Posterior cingulate gyrus (tissue), 11 donors: ENCODE measurements at places on chromosomes 4 and X.

DNA sequence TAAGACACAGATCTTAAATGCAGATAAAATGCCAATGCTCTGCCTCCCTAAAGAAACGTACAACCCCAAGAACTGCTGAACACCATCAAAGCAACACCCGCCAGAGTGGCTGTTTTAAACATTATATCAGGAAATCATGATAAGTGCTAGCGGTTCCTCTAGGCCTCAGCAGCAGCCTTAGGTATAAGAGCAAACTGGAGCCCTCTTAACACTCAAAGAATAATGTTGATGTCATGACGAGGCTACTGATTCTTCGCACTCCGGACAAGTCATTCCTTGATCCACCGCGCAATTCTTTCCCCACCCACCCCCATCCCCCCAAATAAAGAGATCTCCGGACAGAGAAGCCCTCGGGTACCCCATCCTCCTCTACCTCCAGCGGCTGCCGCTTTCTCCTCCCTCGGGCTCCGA is 507 bp downstream of the LIN54 start:
- DNase-seq = no peak

GRCh38 chr4:53767482-53767881 is 176.2 kb upstream of the LNX1 start:
- DNase-seq = no peak

DNA sequence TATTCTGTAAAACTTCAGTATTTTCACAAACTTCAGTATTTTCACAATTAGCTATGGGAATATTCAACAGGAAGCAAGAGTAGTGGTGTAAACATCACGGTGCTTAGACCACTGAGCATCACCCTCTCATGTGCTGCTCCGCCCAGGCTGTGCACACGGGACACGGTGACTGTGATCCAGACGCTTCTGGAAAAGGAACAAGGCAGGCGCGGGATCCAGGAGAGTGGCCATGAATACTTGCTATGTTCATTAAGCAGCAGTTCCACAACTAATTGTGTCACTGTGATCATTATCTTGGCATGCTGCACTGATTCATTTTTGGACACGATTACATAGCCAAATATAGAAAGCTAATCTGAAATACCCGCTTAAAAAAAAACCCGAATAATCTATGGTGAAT is 19.6 kb upstream of the FAT1 start:
- no peak for DNase-seq

DNA sequence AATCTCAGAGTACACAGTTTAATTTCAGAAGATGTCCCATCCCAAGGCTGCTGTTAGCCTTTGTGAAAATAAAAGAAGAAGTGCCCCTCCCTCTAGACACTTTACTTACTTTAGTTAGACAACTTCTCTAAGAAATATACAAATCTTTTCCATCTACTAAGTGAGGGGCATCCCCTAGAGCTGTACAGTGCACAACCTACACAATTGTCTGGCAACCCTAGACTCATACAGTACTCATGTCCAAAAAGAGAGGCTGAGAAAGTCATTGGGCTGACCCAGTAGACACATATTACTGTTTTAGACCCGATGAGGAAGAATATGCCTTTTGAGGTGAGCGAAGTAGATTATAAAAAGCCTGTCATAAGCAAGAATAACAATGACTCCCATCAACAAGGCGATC is 297.6 kb downstream of the IDS start:
- no peak for DNase-seq

DNA sequence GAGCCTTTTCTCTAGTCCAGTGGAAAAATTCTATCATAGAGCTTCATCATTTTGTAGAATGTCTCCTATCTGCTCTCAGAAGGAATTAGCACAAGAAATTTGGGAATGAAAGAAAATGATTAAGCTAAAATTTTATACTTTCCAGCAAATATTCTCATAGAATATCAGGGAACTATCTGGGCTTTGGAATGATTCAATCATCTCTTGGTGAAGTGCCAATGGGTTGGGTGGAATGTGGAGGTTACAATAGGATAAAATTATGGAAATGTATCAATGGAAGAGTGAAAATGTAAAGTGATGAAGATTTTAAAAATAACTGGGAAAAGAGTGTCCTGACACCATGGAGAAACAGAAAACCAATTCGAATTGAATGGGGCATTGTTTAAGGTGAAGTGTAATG is 119.0 kb upstream of the MID1 start:
- no peak for DNase-seq

GRCh38 chrX:40177117-40177430 is 79.3 kb upstream of the BCOR start:
- DNase-seq = no peak

DNA sequence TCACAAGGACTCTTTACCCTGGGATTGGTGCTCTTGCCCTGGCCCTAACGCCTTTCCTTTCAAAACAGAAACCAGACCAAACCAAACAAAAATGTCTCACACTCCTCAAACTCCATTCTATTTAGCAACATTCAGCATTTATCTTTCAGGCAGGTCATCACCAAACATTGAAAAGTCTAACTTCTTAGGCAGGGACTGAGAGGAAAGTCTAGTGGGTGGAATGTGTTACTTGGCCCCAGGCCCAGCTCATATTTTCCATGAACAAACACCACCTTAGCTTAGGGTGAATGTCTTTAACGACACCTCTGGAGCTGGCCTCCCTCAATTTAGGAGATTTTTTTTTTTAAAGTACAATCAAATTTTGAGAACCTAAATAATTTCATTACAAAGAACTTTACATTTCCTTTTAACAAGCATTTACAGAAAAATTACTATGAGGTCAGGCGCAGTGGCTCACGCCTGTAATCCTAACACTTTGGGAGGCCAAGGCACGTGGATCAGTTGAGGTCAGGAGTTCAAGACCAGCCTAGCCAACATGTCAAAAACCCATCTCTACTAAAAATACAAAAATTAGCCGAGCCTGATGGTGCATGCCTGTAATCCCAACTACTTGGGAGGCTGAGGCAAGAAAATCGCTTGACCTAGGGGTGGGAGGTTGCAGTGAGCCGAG is 10.2 kb upstream of the N4BP2 start:
- no peak for DNase-seq

GRCh38 chr4:86141161-86141560 is 218.7 kb downstream of the MAPK10 start:
- DNase-seq = no peak
